Cortex of kidney (tissue), 1 donor: ENCODE measurements at places on chromosomes 3 and 15.

DNA sequence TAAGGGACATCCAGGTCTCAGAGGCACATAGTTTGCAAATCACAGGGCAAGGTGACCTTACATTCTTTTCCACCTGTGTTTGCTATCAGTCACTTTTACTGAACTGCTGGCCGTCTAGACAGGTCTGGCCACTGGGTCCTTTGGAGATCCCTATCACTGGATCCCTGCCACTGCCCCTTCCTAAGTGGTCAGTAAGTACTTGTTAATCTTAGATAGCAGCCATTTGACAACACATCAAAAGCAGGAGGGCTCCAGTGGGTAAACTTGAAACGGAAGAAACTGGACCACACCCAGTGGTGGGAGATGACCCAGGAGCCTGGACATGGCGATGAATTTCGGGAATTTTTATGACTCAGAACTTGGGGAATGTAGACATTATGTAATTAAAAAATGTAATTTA lies 28.9 kb upstream of the RASGRP1 start:
- no peak for DNase-seq

DNA sequence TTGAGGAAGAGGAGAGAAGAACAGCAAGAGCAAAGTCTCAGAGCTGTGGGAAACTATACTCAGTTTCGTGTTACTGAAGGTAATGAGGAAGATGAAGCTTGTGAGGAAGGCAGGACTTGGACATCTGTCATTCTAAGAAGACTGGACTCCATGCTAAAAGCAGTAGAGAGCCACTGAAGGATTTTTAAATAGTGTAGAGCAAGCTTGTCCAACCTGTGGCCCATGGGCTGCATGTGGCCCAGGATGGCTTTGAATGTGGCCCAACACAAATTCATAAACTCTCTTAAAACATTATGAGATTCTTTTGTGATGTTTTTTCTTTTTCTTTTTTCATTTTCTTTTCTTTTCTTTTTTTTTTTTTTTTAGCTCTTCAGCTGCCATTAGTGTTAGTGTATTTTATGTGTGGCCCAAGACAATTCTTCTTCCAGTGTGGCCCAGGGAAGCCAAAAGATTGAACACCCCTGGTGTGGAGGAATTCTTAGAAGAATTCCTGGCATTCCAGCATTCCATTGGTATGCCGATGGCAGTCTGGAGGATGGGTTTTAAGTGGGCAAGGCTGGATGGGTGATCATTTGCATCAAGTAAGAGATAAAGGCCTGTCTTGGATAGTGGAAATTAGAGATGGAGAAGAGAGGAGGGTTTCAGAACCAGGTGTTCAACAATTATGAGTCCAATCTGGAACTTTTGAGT lies 6.9 kb upstream of the NFKBIZ start:
- DNase-seq: no peak

DNA sequence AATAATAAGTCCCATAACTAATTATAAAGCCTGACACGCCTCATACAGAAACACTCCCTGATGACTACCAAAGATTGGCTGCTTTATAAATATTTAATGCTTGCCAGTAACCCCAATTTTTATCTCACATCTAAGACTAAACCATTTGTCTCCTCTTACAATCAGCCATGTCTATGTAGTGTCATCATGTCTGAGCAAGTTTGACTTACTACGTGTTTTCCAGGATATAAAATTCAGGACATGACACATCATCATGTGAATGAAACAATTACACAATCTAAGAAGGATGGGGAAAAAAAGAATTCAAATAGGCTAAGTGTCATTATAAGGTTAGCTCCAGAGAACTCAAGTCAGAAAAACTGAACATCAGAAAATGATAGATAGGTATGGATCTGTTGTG lies 208.7 kb downstream of the MECOM start:
- DNase-seq: no peak

- DNase-seq: no peak
These were observed 7.5 kb upstream of the TGFBR2 start for GRCh38 chr3:30598668-30599545.

DNA sequence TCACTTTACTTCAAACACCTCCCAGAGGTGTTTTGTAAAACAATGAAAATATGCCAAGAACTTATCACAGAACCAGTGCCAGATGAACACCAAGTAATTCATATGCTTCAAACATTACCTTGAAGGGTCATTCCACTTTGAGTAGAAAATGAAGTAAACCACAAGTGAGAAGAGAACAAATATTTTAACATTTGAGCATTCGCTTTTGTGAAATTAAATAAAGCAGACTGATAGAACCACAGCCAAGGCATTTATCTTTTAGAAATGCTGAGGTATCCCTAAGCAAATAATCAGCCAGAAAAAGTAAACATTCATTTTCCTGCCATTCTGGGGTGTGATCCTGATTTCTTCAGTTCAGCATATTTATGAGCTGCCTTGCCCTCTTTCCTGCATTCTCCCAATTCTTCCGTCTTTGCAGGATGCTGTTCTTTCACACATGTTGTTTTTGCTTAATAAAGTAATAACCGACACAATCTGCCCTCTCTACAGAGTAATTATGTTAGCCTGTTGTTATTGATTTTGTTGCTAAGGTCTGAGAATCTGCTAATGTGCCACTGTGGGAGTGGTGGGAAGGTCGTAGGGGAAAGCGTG lies 235.6 kb upstream of the TGFBR2 start:
- no peak for DNase-seq

- DNase-seq: no peak
These were observed 93.8 kb upstream of the UBE2E1 start for GRCh38 chr3:23711916-23712494.

GRCh38 chr15:58463815-58464650 lies 32.2 kb downstream of the LIPC start:
- DNase-seq: no peak

- DNase-seq: no peak
These were observed 111.6 kb upstream of the ACP3 start for GRCh38 chr3:132205609-132206008.

DNA sequence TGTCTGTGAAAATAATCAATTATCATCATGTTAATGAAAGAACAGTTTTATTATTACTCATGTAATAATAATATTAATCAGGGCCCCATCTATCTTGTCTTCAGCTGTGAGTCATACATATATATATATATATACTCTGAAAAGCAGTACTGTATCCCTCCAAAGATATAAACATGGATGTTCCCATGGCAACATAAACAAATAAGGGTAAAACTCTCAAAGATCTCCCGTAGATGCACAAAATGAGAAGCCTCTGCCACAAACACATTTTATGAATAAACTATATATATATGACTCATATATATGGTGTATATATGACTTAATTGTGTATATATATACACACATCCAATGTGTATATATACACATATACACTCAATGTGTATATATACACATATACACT lies 163.8 kb upstream of the ARHGEF26 start:
- DNase-seq: no peak

DNA sequence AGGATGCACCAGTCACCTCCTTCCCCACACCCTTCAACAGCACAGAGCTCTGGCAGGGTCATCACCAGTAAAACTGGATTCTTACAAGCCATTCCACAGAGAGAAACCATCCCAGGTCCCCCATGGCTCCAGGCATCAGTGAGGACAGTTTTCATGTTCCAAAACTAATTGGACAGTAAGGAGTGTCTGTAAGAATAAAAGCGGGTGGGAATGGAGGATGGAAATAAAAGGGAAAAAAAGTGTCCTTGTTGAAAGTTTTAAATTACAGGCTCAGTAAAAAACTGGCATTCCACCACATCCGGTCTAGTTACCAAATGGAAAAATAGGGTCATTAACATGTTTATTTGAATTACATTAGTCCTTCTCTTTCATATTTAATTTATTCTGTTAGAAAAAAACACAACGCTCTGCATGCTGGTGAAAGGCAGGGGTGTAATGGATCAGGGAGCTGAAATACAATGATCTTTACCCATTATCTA lies 117.4 kb downstream of the TIGIT start:
- DNase-seq: no peak
